ENCODE measurements at places on chromosomes 5 and 9. TPM values are rescaled to one million over a fixed set of nuclear protein-coding genes. Genes with fewer than 3 reads are reported as not detected.
A peak's percentile ranks its signal among the peaks of the same experiment; 100 is the strongest.

GRCh38 chr5:52702877-52703276 is 84.8 kb upstream of the ITGA1 start:
- DNase-seq, result no peak
- peaks cover 3% of the 10 kb centered on the region for H3K36me3 ChIP-seq
- no peak overlapping the region for H3K4me3 ChIP-seq
- peaks cover 25% of the 10 kb centered on the region for H3K4me1 ChIP-seq

GRCh38 chr5:352639-353611 is 31.4 kb downstream of the AHRR start:
- H3K4me1 ChIP-seq, result peaks cover 7% of the 10 kb centered on the region
- no peaks in the 10 kb centered on the region for H3K27me3 ChIP-seq
- peak; percentile 57 for DNase-seq

DNA sequence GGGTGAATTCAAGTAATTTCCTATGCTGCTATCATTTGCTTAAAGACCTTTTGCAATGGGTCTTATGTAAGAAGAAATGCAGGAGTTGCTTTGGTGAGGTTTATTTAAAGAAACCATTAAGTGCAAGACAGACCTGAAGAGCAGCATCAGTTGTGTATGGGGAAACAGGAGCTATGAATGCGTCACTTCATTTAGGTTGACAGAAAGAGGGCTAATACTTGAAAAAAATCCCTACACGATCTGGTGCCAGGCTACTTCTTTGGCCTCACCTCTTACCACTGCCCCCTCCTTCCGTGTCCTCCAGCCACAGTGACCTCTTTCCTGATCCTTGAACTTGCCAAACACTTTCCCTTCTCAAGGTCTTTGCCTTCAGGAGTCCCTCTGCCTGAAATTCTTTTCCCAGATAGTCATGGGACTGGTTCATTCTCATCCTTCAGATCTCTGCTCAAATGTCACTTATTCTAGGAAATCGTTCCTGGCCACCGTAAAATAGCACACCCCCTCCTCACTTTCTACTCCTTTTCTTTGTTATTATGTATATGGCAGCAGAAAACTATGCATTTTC is 1.4 kb upstream of the JAK2 start:
- peak overlapping the region; percentile 97 for H3K27ac ChIP-seq
- peak; percentile 64 for DNase-seq
- H3K36me3 ChIP-seq, result peaks cover 11% of the 10 kb centered on the region
- H3K27me3 ChIP-seq, result no peaks in the 10 kb centered on the region

GRCh38 chr5:170896779-170897178 is 35.0 kb downstream of the RANBP17 start:
- no peaks in the 10 kb centered on the region for H3K27me3 ChIP-seq
- H3K4me3 ChIP-seq, result no peak overlapping the region
- H3K4me1 ChIP-seq, result no peaks in the 10 kb centered on the region
- DNase-seq, result no peak

Gene CD14
- total RNA-seq, result 0.31 TPM

DNA sequence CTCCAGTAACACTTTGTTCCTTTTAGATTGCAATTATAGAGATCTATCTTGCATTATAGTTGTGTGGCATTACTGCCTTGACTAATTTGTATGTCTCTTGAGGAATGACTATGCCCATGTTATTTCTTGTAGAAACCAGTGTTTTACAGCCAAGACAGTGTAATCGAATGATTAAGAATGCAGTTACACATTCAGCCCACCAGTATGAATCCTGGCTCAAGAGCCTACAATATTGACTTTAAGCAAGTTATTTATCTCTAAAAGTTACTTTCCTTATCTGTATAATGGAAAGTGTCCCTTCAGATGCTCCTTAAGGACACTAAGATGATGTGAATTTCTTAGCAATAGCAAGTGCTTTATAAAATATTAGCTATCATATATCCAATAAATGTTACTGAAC is 9.7 kb upstream of the SNX24 start:
- H3K27ac ChIP-seq, result no peak overlapping the region
- no peak for DNase-seq
- H3K4me3 ChIP-seq, result no peak overlapping the region
- H3K27me3 ChIP-seq, result peaks cover 13% of the 10 kb centered on the region

Gene ANKRD20A1
- 1.2 TPM for total RNA-seq

Gene ERBIN
- total RNA-seq, result 29.2 TPM

DNA sequence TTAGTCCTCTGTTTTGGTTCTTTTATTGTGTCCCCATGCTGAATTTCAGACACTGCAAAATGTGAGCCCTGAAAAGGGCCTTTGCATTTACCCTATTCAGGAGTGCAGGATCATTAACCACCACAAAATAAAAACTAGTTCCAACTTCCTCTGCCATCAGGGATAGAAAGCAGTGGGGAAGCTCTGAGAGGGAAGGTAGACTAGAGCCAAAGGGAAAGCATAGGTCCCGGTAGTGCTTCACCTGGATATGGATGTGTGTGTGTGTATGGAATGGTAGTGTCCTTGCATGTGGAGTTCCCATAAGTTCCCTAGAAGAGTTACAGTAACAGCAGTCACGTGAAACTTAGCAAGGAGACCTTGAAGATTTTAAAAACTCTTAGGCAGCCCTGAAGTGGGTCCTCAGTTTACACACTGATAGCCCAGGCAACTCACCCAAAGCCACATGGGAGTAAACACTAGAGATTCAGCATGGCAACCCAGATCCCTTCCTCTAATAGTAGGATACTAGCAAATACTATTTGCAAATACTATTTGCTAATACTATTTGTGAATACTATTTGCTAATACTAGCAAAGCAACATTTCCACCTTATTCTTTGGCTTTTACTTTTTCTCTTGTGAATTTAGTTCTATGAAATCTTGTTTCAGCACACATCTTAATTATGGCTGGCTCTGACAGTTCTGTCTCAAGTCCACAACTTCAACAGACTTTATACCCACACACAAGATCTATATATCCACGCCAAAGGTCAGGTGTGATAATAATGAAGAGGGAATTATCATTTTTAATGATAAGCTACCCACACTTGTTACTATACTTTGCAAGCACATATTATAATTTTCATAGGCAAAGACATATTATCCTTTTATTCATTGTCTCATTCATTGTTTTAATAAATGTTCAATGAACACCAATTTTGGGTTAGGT is 70.4 kb upstream of the IFNE start:
- no peak overlapping the region for H3K4me3 ChIP-seq
- no peak for DNase-seq
- H3K27me3 ChIP-seq, result peaks cover 23% of the 10 kb centered on the region
- no peak overlapping the region for H3K27ac ChIP-seq

- H3K27ac ChIP-seq, result no peak overlapping the region
- no peaks in the 10 kb centered on the region for H3K4me1 ChIP-seq
- peaks cover 10% of the 10 kb centered on the region for H3K27me3 ChIP-seq
These were observed 84.7 kb upstream of the SLCO6A1 start for GRCh38 chr5:102583276-102584124.

Gene UBE2QL1
- total RNA-seq, result 0.77 TPM

- DNase-seq, result peak; percentile 86
- H3K27ac ChIP-seq, result no peak overlapping the region
- H3K27me3 ChIP-seq, result peaks cover 40% of the 10 kb centered on the region
- H3K4me1 ChIP-seq, result peaks cover 9% of the 10 kb centered on the region
These were observed 3.9 kb upstream of the NKD2 start for GRCh38 chr5:1004461-1005248.

Gene UBAP1
- total RNA-seq, result 32.5 TPM

Gene HTR4
- total RNA-seq, result not detected

- no peaks in the 10 kb centered on the region for H3K36me3 ChIP-seq
- H3K27me3 ChIP-seq, result no peaks in the 10 kb centered on the region
- H3K4me3 ChIP-seq, result no peak overlapping the region
These were observed 189.7 kb downstream of the PSAT1 start for GRCh38 chr9:78486661-78487060.

DNA sequence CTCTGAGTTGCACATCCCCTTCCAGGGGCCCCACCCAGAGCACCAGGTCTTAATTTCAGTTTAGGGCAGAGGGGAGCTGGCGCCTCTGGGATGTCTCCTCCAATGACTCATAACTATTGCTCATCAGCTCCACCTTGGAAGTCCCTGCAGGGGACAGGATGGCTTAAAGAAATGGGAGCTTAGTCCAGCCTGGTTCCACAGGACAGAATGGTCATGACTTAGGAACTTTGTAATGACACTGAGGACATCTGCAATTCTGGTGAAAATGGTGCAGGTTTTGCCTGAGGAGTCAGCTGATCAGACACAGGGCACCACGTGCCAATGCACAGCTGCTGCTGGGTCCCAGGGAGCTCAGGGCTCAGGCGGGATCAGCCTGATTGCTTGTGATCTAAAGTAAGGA is 16.4 kb upstream of the PPP1R26 start:
- H3K4me3 ChIP-seq, result no peak overlapping the region
- H3K27me3 ChIP-seq, result peaks cover 19% of the 10 kb centered on the region
- H3K27ac ChIP-seq, result no peak overlapping the region
- H3K36me3 ChIP-seq, result no peaks in the 10 kb centered on the region
- H3K4me1 ChIP-seq, result peaks cover 3% of the 10 kb centered on the region

Gene TAF1L
- total RNA-seq, result not detected

DNA sequence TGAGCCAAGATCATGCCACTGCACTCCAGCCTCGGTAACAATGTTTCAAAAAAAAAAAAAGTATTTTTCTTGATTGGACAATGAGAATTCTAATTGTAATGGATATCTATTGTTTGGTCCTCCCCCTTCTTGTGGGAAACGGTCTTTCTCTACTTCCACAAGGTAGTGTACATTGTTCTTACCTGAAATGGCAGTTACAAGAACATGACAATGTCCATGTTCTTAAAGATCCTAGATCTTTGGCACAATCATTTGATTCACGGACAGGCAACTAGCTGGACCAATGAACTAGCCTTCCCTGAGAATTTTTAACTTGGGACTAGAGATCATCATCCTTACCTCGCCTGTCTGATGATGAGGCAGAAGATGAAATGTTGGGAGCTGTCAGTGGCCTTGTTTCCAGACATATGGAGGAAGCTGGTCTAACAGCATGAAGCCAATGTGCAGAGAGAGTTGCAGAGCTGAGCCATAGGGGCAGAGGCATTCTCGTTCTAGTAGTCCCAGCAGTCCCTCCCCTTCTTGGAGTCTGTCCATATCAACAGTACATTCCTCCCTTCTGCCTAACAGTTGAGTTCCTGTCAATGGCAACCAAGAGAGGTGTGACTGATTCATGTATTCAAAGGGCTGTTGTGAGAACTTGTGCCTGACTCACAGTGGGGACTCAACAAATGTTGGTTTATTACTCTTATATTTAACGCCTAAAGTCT is 2.1 kb upstream of the MARCHF6 start:
- peaks cover 5% of the 10 kb centered on the region for H3K36me3 ChIP-seq
- H3K4me1 ChIP-seq, result peaks cover 18% of the 10 kb centered on the region
- H3K27me3 ChIP-seq, result no peaks in the 10 kb centered on the region
- peak; percentile 53 for DNase-seq
- no peak overlapping the region for H3K4me3 ChIP-seq

Measured in activated CD4-positive, alpha-beta T cell treated with anti-CD3 and anti-CD28 coated beads, Interleukin-2, amount 10 ng/mL, durations not matched to agents 24 days and 14 days (primary cell).